ENCODE measurements at places on chromosomes 1 and 21. TPM values are rescaled to one million over a fixed set of nuclear protein-coding genes. Genes with fewer than 3 reads are reported as not detected.

ANGPTL3 gene
- total RNA-seq, result not detected

TAF13 gene
- total RNA-seq, result 145 TPM

S100A9 gene
- 0.95 TPM for total RNA-seq

SERINC2 gene
- 1.3 TPM for total RNA-seq

PCP4L1 gene
- not detected for total RNA-seq

APOBEC4 gene
- total RNA-seq, result not detected

WDR47 gene
- total RNA-seq, result 18.7 TPM

SLAMF6 gene
- not detected for total RNA-seq

TNNI3K gene
- not detected for total RNA-seq

NTRK1 gene
- total RNA-seq, result under 0.01 TPM

OR10J1 gene
- not detected for total RNA-seq

LMO4 gene
- total RNA-seq, result 26.6 TPM

TNFSF4 gene
- 49.1 TPM for total RNA-seq

S100A8 gene
- total RNA-seq, result not detected

HRNR gene
- not detected for total RNA-seq

ADPRS gene
- total RNA-seq, result 43.5 TPM

SLC9C2 gene
- total RNA-seq, result not detected

VHLL gene
- not detected for total RNA-seq

PRAMEF20 gene
- total RNA-seq, result not detected

GSTM1 gene
- not detected for total RNA-seq

DRAXIN gene
- total RNA-seq, result 0.11 TPM

DPYD gene
- total RNA-seq, result 54.7 TPM

TMEM82 gene
- total RNA-seq, result not detected

CCDC185 gene
- not detected for total RNA-seq

L1TD1 gene
- total RNA-seq, result not detected

OR2G6 gene
- not detected for total RNA-seq

HAO2 gene
- not detected for total RNA-seq

RAD54L gene
- total RNA-seq, result 7.4 TPM

RPE65 gene
- total RNA-seq, result not detected

MXRA8 gene
- total RNA-seq, result 2.2 TPM

KCNN3 gene
- 1.4 TPM for total RNA-seq

TOMM20 gene
- 83.4 TPM for total RNA-seq

OLIG2 gene
- total RNA-seq, result not detected

NR0B2 gene
- total RNA-seq, result not detected

KCNJ9 gene
- total RNA-seq, result not detected

C8B gene
- not detected for total RNA-seq

MAP1LC3C gene
- 0.11 TPM for total RNA-seq

FAM72B gene
- 6.9 TPM for total RNA-seq

ADCY10 gene
- not detected for total RNA-seq

ST6GALNAC5 gene
- total RNA-seq, result not detected

SLC41A1 gene
- total RNA-seq, result 9.4 TPM

AGT gene
- total RNA-seq, result 0.04 TPM

RNF2 gene
- 21.5 TPM for total RNA-seq

PNRC2 gene
- total RNA-seq, result 149 TPM

KMO gene
- total RNA-seq, result not detected

PPT1 gene
- 70.6 TPM for total RNA-seq

USH2A gene
- total RNA-seq, result not detected

ATAD3B gene
- 32.2 TPM for total RNA-seq

RIIAD1 gene
- total RNA-seq, result not detected

TMEM240 gene
- 2.2 TPM for total RNA-seq

GUCA2B gene
- total RNA-seq, result not detected

TSPEAR gene
- total RNA-seq, result not detected

TNFRSF4 gene
- 0.79 TPM for total RNA-seq

ZNF648 gene
- not detected for total RNA-seq
